ENCODE measurements at places on chromosomes 6 and 20. TPM values are rescaled to one million over a fixed set of nuclear protein-coding genes. Genes with fewer than 3 reads are reported as not detected.

Gene BANF2
- not detected for total RNA-seq

Gene CGAS
- 0.03 TPM for total RNA-seq

Gene DYNLT2
- 1.6 TPM for total RNA-seq

Gene MYLK2
- 2.1 TPM for total RNA-seq

Gene AGER
- total RNA-seq: 2.6 TPM

Gene PPIL6
- 0.91 TPM for total RNA-seq

Gene ECT2L
- not detected for total RNA-seq

Gene SNAP25
- 0.34 TPM for total RNA-seq

Gene HLA-DOA
- total RNA-seq: 4.3 TPM

Gene KCNK15
- not detected for total RNA-seq
